ENCODE measurements at places on chromosomes 1 and 21. TPM values are rescaled to one million over a fixed set of nuclear protein-coding genes. Genes with fewer than 3 reads are reported as not detected.

IFI6 gene
- total RNA-seq, result 39.2 TPM

LAMB3 gene
- total RNA-seq, result 6.5 TPM

TNFSF4 gene
- 0.44 TPM for total RNA-seq

KRTAP22-1 gene
- not detected for total RNA-seq

FMO2 gene
- total RNA-seq, result 49.7 TPM

DNA sequence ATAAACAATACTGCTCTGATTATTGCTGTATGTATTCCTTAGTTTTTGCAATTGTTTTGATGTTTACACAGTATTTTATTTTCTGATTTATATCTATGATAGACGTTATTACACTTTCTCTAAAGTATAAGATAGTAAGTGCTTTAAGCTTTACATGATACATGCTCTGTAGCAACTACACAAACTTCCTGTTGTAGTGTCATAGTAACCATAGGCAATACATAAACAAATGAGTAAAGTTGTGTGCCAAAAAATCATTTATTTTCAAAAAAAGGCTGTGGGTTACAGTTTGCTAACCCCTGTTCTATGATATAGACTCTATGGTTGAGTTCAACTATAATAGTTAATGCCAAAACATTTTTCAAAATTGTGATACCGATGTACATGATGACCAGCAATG is 1156.4 kb downstream of the AMY1C start:
- DNase-seq, result no peak

DNA sequence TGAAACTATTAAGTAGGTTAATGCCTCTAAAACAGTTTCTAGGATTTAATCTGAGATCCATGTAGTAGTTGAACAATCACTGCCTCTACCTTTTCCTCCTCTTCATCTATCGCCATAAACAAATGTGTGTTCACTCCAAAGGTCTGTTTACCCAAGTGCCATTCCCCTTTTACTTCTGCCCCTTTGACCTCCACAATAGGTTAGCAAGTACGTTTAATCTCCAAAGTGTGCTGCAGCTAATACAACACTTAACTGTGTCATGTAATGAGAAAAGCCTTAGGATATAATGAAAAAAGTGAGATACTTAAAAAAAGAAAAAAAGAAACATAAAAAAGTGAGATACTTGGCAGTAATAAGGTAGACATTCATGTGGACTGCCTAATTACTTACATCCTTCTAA is 28.2 kb downstream of the GPBP1L1 start:
- no peak for DNase-seq

- DNase-seq, result no peak
These were observed 114.4 kb upstream of the ZP4 start for GRCh38 chr1:238005116-238005515.

GRCh38 chr1:66773227-66773626 is 21.0 kb downstream of the DYNLT5 start:
- DNase-seq, result no peak

GRCh38 chr1:184186167-184186566 is 134.6 kb downstream of the TSEN15 start:
- no peak for DNase-seq

DNA sequence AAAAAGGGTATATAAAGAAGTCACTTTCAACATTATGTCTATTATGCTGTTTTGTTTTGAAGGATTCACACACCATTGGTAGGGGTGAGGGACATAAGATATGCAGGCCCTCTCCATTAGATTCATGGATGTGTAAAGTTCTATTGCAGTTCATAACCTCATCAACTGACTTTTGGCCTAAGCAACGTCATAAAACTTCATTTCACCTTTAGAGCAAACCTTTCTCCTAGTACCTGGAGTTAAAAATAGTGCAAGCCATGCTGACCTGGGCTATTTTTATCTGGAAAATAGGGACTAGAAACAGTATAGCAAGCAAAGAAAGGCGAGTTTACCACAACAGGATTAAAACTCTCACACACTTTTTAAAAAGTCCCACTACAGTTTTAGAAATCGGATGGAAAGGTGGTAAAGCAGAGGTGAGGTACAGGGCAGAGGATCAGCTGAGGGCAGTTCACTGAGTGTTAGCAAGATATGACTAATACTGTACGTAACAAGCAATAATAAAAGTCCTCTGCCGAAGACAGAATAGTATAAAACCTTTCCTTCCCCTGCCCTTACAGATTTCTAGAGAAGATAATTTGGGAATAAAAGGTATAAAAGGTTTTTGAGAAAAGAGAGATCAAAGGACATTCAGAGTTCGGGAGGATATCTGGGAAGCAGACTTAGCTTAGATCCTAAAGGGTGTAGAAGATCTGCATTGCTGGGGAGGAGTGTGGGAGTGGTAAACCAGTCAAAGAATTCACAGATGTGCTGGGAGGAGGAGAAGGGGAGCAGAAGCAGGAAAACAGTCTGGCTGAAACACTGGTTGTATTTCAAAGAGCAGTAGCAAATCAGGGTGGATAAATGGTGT is 14.3 kb downstream of the EGLN1 start:
- no peak for DNase-seq

- DNase-seq, result no peak
These were observed 9.2 kb upstream of the TFF1 start for GRCh38 chr21:42375506-42375905.

GRCh38 chr1:44559330-44559729 is 115.0 kb downstream of the TMEM53 start:
- DNase-seq, result no peak

DNA sequence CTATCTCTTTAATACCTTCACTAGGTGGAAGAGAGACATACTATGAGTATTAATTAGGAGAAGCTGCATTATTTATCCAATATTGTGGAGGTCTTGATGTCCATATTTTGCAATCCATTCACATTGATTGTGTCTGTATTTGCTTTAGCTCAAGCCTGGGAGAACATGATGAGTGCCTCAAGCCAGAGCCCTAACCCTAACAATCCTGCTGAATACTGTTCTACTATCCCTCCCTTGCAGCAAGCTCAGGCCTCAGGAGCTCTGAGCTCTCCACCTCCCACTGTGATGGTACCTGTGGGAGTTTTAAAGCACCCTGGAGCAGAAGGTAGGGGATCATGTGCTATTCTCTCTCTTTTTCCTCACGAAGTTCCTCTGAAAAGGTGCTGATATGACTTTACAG is 99.5 kb downstream of the CC2D1B start:
- DNase-seq, result no peak

GRCh38 chr21:15293240-15293639 is 228.4 kb upstream of the NRIP1 start:
- no peak for DNase-seq

Data from left ventricle myocardium inferior (tissue), 1 donor.